ENCODE measurements at places on chromosomes 3 and 15.

DNA sequence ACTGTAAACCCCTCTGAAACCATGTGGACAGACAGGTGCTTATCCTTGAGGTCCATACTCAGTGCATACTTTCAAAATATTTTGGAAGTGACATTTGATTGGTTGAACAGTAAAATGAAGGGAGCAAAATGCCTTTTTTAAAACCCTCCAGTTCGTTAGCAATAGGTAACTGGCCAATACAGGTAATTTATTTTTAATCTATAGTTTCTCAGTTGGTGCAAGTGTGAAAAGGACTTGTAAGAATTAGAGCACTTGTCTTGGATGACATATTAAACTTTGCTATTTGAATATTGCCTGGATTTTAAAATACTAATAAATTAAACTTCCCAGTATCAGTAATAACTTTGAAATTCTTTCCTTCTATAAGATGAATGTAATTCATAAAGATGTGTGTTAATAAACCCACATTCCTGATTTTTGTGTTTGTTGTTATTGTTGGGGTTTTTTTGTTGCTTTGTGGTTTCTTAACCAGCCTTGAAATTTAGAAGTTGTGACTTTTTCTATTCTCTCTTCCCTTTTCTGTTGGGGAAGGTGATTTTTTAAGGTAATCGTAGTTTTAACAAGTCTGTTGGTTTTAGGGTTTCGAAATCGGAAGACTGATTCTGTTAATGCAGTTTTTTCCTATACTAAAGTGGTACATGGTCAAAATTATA, 90.0 kb downstream of the STT3B start:
- no peak for DNase-seq

GRCh38 chr3:106157411-106157810, 288.6 kb upstream of the CBLB start:
- DNase-seq: no peak

DNA sequence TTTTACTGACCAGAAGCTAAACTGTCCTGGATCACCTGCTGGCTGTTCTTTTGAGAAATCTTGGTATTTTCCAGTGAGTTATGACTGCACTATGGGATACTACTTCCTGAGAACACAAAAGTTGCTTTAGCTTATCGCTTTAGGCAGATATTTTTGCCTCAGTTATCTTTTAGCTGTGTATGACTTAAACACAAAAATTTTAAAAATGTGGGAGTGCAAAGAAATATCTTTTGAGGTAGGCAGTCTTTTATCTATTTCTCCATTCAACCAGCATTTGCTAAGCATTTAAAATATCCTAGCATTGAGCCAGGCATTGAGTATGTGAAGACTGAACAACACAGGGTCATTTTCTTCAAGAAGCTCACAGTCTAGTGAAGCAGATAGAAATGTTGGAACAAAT, 981.9 kb downstream of the FHIT start:
- DNase-seq: no peak

DNA sequence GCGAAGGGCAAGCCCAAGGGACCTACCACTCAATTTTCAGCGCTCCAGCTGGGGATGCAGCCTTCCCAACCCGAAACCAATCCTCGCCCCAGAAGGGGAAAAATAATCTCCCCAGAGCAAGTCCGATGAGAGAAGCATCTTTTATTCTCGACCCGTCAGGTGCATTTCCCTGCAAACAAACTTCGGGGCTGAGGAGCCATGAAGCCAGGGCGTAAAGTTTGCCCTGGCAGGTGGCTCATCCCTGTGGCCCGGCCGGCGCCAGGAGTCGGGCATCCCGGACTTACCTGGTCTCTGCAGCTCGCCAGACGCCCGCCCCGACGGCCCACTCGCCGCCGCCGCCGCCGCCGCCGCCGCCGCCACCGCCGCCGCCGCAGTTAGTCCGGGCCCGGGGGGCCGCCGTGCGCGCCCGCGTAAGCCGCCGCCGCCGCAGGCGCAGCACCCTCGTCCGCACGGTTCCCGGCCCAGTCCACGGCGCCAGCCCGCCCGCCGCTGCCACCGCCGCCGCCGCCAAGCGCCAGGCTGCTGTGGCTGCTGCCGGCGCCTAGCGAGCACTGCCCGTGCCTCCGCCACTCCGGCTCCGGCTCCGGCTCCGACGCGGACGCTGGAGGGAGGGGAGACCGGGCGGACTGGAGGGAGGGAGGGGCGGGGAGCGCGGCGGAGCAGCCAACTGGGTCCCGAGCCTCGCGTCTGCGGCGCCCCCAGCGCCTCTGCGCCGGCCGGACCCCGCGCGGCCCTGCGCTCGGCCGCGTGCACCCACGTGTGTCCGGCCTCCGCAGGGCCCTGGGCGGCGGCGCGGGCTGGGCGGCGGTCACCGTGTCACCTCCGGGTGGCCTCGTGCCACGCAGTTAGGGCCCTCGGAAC, at the start of gene CNTN3:
TSS of gene CNTN3 (minus strand) at position 553 of the 861 bp plus-strand sequence. CDS start 93,547 bp downstream, outside the sequence.
- DNase-seq: peak; percentile 26

DNA sequence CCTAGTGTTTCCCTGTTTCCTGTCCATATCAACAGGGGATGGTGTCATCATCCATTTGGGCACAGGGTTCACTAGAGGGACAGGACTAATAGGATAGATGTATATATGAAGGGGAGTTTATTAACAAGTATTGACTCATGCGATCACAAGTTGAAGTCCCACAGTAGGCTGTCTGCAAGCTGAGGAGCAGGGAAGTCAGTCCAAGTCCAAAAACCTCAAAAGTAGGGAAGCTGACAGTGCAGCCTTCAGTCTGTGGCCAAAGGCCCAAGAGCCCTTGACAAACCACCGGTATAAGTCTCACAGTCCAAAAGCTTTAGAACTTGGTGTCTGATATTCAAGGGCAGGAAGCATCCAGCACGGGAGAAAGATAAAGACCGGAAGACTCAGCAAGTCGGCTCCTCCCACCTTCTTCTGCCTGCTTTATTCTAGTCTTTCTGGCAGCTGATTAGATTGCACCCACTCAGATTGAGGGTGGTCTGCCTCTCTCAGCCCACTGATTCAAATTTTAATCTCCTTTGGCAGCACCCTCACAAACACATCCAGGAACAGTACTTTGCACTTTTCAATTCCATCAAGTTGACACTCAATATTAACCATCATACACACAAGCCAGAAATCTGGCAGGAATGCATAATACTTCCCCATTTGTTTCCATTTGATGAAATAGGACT, 43.4 kb downstream of the CD200 start:
- DNase-seq: no peak

GRCh38 chr3:100615684-100616083, 6.3 kb downstream of the ADGRG7 start:
- DNase-seq: peak; percentile 6

DNA sequence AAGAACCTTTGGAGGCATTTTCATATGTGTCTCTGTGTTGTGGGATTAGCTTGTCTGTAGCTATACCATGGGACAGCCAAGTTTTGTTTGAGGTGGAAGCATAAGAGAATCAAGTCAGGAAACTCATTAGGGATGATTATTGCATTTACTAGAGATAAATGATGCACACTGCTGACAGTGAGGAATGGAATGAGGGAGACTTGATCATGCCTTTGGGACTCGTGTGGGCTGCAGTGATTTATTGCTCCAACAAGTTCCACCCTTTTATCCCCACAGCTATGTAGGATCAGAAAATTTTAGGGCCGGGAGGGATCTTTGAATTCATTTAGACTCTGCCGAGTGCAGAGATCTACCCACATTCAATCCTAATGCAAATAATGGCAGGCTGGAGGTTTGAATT, 16.3 kb downstream of the ZNF385D start:
- no peak for DNase-seq

DNA sequence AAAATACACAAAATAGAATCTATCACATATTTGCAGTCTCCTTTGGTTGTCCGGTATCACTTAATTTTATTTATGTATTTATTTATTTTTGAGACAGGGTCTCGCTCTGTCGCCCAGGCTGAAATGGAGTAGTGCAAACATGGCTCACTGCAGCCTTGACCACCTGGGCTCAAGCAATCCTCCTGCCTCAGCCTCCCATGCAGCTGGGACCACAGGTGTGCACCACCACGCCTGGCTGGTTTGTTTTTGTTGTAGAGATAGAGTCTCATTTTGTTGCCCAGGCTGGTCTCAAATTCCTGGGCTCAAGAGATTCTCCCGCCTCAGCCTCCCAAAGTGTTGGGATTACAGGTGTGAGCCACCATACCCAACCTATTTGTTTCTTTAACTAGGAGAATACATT, 33.9 kb downstream of the DENND4A start:
- no peak for DNase-seq

GRCh38 chr15:90902040-90902839, 862 bp upstream of the MAN2A2 start:
- DNase-seq: peak; percentile 81

- no peak for DNase-seq
These were observed 37.9 kb downstream of the RAB6B start for GRCh38 chr3:133857767-133858166.

GRCh38 chr3:177777699-177778098, 580.4 kb upstream of the TBL1XR1 start:
- DNase-seq: peak; percentile 74

DNA sequence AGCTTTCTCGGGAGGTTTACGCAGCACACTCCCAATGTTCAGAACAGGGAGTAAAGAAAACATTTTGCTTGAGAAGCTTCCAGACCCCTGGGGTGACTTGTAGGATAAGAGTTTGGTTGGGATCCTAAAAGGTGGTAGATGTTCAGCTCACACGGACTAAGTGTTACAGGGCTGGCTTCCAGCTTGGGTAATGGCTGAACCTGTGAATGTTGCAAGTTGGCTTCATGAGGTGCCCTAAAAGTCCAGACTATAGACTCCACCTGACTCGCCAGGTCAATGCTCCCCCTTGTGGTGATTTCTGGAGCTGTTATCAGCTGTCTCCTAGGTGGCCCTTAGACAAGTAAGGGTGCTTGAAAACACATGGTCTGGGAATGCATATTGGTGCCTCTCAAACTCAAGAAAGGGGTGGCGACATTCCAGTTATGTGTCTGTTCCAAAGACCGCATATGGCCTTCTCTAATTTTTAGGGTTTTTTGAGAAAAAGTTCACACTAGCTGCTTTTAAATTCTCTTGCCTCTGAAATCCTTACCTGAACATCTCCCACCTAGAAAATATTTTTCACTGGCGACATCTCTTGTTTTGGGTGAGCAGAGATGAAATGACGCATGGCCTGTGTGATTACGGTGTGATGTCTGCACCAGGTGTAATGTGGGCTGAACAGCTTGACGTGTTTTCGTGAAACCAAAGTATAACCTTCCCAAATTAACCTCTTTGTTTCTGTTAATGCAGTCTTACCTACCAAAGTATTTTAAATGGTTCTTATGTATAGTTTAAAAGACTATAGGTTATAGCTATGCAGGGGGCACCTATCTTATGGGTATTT, 175.7 kb upstream of the KBTBD8 start:
- peak; percentile 81 for DNase-seq

DNA sequence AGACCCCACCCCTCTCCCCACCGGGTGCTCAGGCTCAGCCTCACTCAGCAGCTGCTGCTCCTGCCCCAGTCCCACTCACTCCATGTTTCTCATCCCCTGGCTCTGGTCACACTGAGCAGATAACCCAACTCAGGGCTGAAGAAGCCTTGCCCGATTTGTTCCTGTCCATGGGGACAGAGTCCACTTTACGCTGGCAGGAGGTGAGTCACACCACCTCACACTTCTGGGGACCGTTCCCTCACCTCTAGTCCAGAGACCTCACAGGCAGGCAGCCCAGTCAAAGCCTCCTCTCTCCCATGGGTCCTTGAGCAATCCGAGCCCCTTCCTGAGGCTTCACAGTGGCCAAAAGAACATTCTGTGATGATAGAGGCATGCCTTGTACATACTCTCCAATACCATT, 1.4 kb downstream of the CIDEC start:
- no peak for DNase-seq

- no peak for DNase-seq
These were observed 125.5 kb upstream of the ABHD17C start for GRCh38 chr15:80569656-80570055.

GRCh38 chr3:159734681-159735080, 254.0 kb upstream of the IL12A start:
- DNase-seq: no peak

DNA sequence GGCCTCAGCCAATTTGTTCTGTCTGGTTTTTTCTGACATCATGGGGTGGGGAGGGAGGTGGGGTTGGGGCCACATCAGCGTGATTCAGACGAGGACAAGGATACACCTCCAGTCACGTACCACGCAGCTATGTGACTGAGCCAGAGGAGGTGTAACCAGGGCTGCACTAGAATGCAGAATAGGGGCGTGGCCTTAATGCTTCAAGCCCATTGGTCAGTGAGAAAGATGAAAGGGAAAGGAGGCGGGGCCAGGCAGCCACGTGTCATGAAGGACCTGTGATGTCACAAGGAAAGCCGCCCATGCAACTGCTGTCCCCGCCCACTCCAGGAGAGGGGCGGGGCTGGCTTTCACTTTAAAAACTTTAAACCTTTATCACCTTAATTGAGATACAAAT, at the start of gene GOLGA6L2:
TSS of gene GOLGA6L2 (minus strand) at position 137 of the 394 bp plus-strand sequence. CDS start at position 75, 62 bp downstream.
- no peak for DNase-seq

GRCh38 chr3:123071146-123071545, 4.3 kb downstream of the PDIA5 start:
- no peak for DNase-seq

GRCh38 chr15:98853161-98853560, 154.4 kb downstream of the PGPEP1L start:
- peak; percentile 81 for DNase-seq

DNA sequence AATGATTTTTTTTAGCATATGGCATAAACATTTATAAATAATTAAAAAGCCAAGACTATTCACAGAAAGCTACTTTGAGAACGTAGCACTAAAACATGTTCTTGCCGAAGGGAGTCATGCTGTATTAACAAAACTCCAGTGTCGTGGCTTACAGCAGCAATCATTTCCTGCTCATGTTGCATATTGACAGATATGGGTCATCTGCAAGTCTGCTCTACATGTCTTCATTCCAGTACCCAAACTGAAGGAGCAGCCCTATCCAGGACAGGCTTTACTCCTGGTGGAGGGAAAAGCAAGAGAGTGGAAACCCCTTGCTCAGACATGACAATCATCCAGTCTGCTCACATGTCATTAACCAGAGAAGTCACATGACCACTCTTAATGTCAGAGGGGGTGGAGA, 87.6 kb downstream of the NEK11 start:
- DNase-seq: no peak

DNA sequence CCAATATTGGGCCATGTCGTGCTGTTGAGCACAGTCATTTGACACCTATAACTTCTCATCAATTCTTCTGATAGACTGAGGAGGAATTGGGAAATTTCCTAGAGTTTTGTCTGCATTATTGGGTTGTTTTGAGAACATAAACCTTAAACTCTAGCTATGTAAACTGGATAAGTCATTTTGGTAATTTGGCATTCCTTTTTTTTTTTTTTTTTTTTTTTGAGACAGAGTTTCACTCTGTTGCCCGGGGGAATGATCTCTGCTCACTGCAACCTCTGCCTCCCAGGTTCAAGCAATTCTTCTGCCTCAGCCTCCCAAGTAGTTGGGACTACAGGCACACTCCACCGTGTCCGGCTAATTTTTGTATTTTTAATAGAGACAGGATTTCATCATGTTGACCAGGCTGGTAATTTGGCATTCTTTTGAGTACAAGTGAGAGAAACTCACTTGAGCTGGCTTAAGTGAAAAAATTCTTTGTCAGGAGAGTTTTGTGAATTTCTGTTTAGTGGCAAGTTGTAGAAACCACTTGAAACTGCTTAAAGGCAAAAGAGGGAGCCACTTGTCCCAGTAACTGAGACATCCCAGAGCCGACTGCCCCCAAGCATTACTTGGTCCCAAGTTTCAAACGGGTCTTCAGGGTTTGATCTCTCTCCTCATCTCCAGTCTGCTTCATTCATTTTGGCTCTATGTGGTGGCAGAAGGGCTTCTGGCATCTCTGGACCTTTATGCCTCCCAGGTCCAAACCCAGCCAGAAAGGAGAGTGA, 34.9 kb downstream of the FLNB start:
- DNase-seq: no peak

GRCh38 chr3:24370352-24371090, 124.1 kb downstream of the THRB start:
- no peak for DNase-seq

All from MCF 10A (cell line).